ENCODE measurements at places on chromosomes 1 and 21.

DNA sequence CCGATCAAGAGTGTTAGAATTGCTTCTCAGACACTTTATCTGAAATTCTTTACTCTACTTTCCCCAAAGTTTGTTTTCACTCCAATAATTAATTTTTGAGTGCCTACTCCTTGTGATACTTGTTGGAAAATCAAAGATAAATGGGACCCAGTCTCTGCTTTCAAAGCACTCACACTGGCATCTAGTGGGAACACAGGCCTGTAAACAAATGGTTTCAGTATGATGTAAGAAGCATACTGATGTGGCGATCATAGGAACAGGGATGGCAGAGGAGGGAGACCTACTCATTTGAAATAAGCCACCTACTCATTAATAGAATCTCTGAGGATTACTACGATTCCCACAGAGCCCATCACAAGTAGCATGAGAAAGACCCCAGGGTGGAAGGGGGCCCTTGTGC is 273.7 kb upstream of the ST6GALNAC5 start:
- no peak for DNase-seq

DNA sequence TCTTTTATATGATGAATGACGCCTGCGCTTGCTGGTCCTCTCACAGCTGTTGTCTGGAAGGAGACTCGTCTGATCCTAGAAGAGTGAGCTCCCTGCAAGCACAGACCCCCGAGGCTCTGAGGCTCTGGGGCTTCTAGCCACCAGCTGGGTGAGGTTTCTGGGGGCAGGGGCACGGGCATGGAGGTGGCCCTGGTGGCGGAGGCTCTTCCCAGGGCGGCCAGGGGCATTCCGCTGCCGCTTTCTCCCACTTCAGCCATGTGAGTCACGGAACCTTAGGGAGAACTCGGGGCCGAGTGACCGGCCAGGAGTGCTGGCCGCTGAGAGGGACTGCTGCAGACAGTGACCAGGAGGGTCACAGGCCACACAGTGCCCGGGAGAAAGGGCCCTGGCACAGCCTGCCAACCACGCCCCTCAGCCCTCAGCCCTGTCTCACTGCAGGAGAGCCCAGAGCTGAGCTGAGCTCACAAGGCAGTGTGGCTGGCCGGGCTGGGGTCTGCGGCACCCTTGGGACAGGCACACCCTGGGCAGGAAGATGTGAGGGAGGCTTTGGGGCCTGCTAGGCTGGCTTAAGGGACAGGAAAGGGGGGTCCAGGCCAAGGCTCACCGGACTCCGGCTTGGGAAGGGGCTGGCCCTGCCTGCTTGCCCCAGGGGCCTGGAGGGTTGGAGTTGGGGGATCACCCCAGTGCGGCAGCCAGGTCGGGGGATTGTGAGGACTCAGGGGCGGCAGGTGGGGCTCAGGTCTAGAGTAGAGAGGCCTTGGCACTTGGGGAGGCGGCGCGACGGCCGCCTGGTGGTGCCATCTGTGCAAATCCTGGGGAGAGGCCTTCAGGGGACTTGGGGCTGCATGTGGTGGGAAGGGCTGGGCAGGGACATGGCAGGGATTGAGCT is 35.7 kb downstream of the MORN1 start:
- no peak for DNase-seq

DNA sequence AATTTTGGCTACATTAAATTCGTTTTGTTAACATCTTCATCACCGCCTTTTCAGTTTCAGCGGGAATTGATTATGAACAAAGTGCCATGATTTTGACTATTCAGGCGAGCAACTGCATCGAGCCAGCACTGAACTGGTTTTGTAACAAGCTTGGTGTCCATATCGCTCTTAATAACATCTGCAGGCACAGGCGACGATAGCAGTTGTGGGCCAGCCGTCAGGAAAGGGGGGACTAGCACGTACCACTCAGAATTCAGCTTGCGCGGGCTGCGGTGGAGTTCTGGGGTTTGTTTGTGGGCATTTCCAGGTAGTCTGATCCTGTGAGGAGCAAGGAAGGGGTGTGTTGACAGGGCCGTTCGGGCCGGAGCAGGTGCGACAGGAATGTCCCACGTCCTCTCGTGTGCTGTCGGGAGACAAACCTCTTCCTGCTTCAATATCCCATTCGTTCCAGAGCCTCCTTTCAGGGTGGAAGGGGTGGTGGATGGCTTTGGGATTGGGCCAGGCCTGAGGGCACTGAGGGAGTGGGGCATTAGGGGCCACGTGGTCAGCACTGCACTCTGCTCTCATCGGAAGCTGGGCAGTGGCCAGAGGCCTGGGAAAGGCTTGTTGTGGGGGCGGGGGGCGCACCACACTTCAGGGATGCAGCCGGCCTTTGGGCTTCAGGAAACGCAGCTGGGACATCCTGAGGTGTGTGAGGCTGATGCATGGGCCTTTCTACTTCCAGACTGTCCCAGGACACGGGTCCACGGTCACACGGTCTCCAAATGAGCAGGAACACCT is 39.1 kb downstream of the SKI start:
- no peak for DNase-seq

DNA sequence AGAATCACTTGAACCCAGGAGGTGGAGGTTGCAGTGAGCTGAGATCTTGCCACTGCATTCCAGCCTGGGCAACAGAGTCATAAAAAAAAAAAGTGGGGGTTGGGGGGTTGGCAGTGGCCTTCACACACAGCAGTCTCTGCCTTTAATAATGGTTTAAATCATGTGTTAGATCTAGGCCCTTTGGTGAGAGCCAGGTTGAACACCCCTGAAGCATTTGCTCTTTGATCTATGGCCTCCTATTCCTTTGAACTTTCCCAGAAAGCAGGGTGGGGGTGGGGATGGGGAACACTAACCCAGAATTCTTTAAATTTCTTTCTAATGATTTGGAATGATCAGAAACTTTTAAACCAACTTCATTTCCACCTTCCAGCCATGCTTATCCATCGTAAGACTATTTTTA is 313.0 kb downstream of the KIF26B start:
- no peak for DNase-seq

- DNase-seq, result no peak
These were observed 34.1 kb downstream of the RGSL1 start for GRCh38 chr1:182484067-182484466.

DNA sequence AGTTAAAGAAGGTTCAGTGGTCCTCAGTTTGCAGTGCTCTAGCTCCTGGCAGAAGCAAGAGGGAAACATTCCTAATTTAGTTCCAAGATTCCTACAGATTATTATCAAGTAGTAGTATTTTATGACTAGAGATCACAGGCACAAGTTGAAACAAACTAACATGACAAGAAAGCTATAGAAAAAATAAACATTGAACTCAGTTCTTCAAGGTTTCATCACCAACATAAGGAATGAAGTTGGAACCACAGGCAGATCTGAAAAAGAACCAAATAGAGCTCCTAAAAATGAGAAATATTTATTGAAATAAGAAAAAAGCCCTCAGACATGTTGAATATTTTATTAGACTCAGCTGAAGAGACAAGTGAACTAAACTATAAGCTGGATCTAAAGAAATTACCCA is 40.6 kb downstream of the PDC start:
- DNase-seq, result no peak

DNA sequence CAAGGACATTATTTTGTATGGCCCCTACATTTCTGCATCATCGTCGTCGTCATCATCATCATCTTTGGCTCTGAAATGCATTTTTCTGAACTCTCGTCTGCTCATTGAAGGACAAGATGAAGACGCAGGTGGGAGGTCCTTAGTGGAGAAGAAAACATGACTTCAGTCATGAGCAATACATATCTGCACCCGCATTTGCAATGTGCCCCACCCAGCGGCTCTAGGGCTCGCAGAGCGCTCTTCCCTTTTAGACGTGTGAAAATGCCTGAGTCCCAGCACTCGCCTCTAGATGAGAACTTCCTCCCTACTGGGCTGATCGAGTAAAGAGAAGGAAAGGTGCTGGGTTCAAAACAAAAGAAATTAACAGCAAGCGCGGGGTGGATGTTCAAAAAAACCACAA is 10.1 kb downstream of the C1orf174 start:
- no peak for DNase-seq

DNA sequence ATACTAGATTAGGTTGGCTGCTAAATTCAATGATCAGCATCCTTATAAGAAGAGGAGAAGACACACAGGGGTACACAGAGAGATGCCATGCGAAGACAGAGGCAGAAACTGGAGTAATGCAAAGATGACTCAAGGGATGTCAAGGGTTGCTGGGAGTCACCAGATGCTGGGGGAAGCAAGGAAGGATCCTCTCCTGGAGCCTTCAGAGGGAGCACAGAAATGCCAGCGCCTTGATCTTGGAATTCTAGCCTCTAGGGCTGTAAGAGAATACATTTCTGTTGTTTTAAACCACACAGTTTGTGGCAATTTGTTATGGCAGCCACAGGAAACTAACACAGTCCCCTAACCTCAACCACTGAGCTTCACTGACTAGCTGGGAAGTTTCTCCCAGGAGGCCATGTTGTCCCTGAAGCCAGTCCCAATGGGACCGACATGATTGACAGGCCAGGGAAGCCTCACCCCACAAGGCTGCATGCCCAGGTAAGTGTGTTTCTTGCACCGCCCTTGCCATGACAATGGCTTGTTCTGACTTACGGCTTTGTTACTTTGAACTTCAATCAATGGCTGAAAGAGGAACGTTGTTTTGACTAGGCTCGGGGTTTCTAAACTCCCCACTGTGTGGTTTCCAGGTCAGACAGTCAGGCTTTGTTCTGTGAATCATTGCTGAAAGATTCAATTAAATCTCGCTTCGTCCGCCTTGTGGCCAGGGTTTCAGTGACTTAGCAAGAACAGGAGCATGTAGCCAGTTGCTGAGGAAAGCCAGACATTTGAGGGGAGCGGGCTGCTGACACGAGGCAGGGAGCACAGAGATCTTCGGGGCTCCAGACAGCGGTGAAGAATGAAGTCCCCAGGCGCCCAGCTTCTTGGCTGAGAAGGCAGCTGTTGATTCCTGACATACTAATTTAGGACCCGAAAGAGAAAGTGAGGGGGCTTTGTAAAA is 62.3 kb downstream of the RUNX1 start:
- no peak for DNase-seq

GRCh38 chr1:3563125-3563524 is 48.2 kb downstream of the MEGF6 start:
- no peak for DNase-seq

DNA sequence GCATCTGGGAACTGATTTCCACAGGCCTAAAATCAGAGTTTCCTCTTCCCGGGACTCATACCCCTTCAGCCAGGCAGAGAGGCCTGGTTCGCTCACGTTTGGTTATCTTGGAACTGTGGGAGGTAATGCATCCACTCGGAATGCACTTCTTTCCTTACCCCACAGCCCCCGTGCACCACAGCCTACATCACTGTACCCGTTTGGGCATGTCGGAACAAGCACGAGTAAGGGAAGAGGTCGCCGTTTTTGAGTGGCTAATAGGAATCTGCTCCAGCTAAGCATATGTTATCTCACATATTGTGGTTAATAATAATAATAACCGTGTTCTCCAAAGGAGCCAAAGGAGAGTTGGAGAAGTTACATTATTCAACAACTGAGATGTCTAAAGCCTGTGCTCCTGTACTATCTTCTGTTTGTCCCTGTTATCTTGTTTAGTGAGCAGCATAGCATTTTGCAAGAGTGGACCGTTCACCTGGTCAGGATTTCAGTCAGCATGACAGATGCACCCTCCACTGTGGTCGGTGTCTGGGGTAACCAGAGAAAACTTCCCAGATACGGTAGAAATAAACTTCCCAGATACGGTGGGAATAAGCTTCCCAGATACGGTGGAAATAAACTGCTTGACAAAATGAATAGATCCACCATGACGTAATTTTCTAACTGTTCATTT is 198.6 kb downstream of the SDCCAG8 start:
- DNase-seq, result no peak

DNA sequence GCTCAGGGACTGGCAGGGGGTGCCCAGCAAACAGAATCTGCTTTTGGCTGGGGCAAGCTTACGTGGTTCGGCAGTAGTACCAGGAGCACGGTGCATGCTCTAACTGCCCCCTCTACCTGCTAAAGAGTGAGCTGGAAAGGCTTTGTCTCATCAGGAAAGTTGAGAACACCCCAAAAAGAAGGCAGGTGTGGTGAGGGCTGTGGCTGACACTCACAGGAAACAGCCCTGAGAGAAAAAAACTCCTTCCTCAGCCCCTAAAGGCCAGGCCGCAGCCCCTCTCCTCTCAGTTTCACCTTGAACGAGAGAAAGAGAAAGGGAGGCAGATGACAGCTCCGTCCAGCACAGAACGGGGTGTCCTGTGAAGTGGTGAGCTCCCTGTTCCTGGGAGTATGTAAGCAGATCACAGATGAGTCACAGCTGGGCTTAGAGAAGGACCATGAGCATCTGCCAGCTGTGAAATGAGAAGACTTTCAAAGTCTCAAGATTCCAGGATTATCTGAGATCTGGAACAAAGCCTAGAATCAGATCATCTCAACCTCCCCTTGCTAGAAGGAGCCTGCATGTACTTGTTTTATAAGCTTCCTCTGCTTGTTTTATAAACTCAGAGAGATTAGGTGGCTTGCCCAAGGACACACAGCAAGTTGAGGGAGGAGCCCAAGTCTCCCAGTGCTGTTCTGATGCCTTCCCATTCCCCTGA is 13.4 kb downstream of the LAPTM5 start:
- no peak for DNase-seq

GRCh38 chr21:16420031-16420724 is 690.4 kb downstream of the USP25 start:
- peak; percentile 86 for DNase-seq

DNA sequence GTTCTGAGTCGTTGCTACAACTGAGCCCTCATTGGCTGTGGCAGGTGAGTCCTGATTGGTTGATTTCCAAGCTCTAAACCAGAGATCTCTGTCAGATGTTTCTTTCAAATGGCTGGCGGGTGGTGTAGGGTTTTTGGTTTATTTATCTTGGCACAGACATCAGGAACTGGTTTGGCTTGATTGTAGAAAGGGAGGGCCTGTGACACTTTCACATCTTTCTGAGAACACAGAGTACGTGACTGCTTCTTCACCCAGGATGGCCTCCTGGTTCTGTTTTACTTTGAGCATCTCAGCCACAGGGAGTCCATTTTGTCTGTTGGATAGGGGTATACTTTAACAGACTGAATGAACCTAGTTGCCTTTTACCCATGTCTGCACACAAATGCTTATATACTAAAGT is 89.4 kb upstream of the GPR52 start:
- DNase-seq, result peak; percentile 1

DNA sequence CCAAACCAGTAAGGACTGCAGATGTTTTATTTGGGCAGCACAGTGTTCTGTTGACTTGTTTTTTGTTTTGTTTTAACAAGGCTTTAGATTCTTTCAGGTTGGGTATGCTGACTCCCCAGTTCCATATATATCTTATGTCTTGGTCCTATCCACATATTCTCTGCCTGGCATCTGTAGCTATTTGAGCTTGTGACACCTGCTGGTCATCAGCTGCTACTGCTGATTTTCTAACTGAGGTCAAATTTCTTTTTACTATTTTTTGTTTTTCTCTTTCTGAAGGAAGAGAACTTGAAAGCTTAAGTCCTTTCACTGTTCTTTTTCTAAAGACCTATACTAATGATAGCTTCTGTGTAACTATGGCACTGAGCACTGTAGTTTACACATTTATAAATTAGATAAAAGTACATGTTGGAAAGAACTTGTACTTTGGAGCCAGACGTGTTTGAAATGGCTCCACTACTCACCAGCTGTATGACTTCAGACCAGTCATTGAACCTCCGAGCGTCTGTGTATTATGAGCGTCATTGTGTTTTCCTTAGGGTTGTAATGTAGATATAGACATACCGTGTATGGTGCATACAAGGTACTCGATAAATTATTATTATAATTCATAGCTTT is 109.4 kb downstream of the NRDC start:
- DNase-seq, result peak; percentile 66

Data from NCI-H1105 treated with DMSO at 0.1 percent for 48 hours (cell line).